ENCODE measurements at places on chromosomes 3 and 15.

DNA sequence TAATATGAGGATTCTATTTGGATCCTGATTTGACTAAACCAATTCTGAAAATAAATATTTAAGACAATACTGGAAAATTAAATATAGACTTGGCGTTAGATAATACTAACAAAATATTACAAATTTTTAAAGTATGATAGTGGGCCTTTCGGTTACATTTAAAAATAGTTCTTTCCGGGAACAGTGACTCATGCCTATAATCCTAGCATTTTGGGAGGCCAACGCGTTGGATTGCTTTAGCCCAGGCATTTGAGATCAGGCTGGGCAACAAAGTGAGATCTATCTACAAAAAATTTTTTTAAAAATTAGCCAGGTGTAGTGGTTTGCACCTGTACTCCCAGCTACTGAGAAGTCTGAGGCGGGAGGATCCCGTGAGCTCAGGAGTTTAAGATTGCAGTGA is 30.3 kb upstream of the GADL1 start:
- no peak for DNase-seq

DNA sequence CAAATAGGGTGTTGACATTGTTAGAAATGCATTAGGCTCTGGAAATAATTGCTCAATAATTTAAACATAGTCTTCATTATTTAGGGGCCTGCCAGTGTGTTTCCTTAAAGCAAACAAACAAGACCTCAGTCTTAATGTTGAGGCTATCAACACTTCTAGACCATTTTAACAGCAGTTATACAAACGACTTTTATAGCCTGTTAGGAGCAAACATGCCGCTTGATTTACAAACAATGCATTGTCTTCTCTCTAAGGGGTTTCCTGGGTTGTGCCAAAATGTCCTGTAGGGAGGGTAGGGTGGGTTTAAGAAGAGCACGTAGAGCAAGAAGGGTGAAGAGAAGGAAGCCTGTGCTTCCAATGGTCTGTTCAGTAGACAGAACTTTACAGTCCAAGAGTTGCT is 53.7 kb downstream of the TPRG1 start:
- DNase-seq, result no peak

DNA sequence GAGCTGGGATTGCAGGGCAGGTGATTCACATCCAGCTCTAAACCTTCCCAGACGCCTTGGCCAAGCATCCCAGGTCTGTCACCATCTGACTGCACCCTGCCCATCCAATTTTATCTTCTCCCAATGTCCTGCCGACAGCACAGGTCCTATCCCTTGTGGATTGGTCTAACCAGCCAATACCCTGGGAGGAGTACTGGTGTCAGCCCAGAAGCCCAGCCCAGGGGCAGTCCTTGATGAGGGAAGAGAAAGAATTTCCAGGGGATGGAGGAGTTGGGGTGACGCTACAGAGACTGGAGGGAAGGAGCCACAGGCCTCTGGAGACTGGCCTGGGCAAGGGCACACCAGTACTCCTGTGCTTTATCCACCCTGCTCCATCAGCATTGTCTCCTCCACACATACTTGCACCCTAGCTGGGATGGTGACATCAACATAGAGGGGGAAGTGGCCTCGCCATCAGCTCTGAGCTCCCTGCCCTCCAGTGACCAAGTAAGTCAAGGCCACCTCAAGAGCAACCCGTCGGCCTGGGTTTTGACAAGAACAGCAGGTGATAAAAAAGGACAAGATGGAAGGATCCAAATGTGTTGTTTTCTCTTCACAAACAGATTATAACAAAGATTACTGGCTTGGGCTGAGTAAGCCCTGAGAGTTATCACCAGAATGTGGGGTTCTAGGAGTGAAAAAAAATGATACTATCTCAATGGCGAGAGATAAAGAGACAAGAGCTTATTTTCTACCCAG is 114.6 kb downstream of the AQP9 start:
- no peak for DNase-seq

- no peak for DNase-seq
Observed at GRCh38 chr15:66402761-66403284, 16.1 kb downstream of the MAP2K1 start.
